ENCODE measurements at places on chromosomes 11 and 22. TPM values are rescaled to one million over a fixed set of nuclear protein-coding genes. Genes with fewer than 3 reads are reported as not detected.

The OR2D2 gene
- not detected for total RNA-seq

The SMDT1 gene
- 41.6 TPM for total RNA-seq

The DGAT2 gene
- 1.00 TPM for total RNA-seq

The C11orf91 gene
- not detected for total RNA-seq

The TMEM191B gene
- total RNA-seq = 2.2 TPM

The DAGLA gene
- 0.10 TPM for total RNA-seq

The UPK3A gene
- not detected for total RNA-seq

The KCNK7 gene
- 2.3 TPM for total RNA-seq

The TRPC6 gene
- total RNA-seq = not detected

The PPM1F gene
- 28.8 TPM for total RNA-seq

The EIF4ENIF1 gene
- total RNA-seq = 107 TPM

The BATF2 gene
- total RNA-seq = not detected

The TSPAN32 gene
- 4.3 TPM for total RNA-seq

The HIRA gene
- total RNA-seq = 40.5 TPM

The NXPE2 gene
- total RNA-seq = not detected

The GRM5 gene
- 0.11 TPM for total RNA-seq

The SEPTIN3 gene
- 0.25 TPM for total RNA-seq

The CRACR2B gene
- total RNA-seq = 2.6 TPM

The RAG2 gene
- not detected for total RNA-seq

The APOBEC3G gene
- total RNA-seq = 105 TPM

The SCO2 gene
- 18.5 TPM for total RNA-seq

The RRM1 gene
- total RNA-seq = 181 TPM

The CTSF gene
- total RNA-seq = 3.8 TPM

The SAA4 gene
- not detected for total RNA-seq

The SCYL1 gene
- 112 TPM for total RNA-seq

The XKR3 gene
- not detected for total RNA-seq

The KRTAP5-11 gene
- not detected for total RNA-seq

The TYR gene
- not detected for total RNA-seq

The C11orf52 gene
- not detected for total RNA-seq

The PATE4 gene
- total RNA-seq = not detected

The LYVE1 gene
- total RNA-seq = not detected

The CSNK2A3 gene
- not detected for total RNA-seq

The POLD3 gene
- 58.9 TPM for total RNA-seq

The MCAM gene
- 1.7 TPM for total RNA-seq

The RASL10A gene
- total RNA-seq = 2.0 TPM

The CHADL gene
- total RNA-seq = 0.45 TPM

The CSNK1E gene
- 107 TPM for total RNA-seq

All from natural killer cell treated with Interleukin-12 subunit alpha and Interleukin-12 subunit beta and Interleukin-15 and Interleukin-18, amount 100 ng/mL, for 72 hours (primary cell).